Activated naive CD4-positive, alpha-beta T cell treated with anti-CD3 and anti-CD28 coated beads, Interleukin-2, amount 10 ng/mL, durations not matched to agents 7 days and 5 days (primary cell): ENCODE measurements at places on chromosomes 3 and 15.
A peak's percentile ranks its signal among the peaks of the same experiment; 100 is the strongest.

GRCh38 chr3:162601101-162601670 lies 1104.6 kb downstream of the OTOL1 start:
- no peak for DNase-seq
- H3K27me3 ChIP-seq, result no peaks in the 10 kb centered on the region
- H3K4me1 ChIP-seq, result no peaks in the 10 kb centered on the region
- H3K36me3 ChIP-seq, result no peaks in the 10 kb centered on the region
- H3K4me3 ChIP-seq, result no peak overlapping the region
- no peak overlapping the region for H3K27ac ChIP-seq

DNA sequence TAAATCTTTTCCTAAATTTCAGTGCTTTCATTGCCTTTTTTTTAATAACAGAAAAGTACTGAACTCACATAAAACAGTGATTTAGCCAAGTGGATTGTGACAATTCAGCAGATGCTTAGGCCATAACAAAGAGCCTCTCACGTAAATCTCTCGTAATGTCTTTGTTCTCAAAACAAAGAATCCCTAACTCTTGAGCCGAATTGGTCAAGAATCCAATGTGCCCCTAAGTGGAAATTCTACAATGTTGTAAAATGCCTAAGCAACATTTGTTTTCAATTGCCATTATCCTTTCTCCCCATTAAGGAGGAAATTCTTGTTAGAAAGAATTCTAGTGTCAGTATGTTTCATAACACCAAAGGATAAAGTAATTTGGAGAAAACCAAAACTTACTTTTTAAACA lies 235.7 kb upstream of the THBS1 start:
- H3K4me3 ChIP-seq, result no peak overlapping the region
- no peak for DNase-seq
- no peaks in the 10 kb centered on the region for H3K27me3 ChIP-seq
- H3K4me1 ChIP-seq, result no peaks in the 10 kb centered on the region
- H3K27ac ChIP-seq, result no peak overlapping the region
- no peaks in the 10 kb centered on the region for H3K36me3 ChIP-seq

DNA sequence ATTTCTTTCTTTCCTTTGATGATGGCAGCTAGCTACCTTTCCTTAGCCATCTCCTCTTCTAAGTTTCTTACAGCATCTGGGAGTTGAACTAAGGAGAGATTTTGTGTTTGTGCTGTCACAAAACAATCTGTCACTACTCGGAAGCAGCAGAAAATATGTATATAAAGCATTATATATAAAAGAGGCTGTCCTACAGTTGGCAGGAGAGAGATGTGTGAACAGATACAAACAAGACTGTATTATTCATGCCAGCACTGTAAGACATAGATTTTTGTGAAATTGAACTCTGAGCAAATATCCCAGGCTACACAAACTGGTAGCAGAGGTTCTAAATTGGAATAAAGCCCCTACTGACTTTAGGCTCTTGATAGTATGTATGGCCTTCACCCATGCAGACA lies 577.5 kb upstream of the NECTIN3 start:
- no peak overlapping the region for H3K27ac ChIP-seq
- H3K27me3 ChIP-seq, result no peaks in the 10 kb centered on the region
- no peak for DNase-seq
- H3K4me3 ChIP-seq, result no peak overlapping the region
- no peaks in the 10 kb centered on the region for H3K4me1 ChIP-seq

GRCh38 chr3:84567796-84568195 lies 391.0 kb upstream of the CADM2 start:
- H3K36me3 ChIP-seq, result no peaks in the 10 kb centered on the region
- H3K4me1 ChIP-seq, result no peaks in the 10 kb centered on the region
- DNase-seq, result no peak
- H3K4me3 ChIP-seq, result no peak overlapping the region
- H3K27me3 ChIP-seq, result no peaks in the 10 kb centered on the region
- no peak overlapping the region for H3K27ac ChIP-seq

DNA sequence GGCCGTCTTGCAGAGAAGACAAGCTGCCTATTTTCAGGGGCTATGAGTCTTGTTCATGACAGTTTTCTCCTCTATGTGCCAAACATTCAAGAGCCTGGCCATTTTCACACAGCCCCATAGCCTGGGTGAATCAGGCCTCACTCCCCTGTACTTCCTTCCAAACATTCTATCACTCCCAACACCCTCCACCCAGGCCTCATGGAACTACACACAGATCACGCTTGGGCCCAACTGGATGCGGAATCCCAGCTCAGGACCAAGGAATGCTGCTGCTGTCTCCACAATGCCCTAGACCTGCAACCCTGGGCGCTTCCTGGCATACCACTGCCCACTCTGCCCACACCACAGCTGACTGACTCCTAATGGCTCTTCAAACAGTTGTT lies 39.4 kb upstream of the PCSK6 start:
- H3K27ac ChIP-seq, result no peak overlapping the region
- H3K27me3 ChIP-seq, result peaks cover 12% of the 10 kb centered on the region
- no peaks in the 10 kb centered on the region for H3K4me1 ChIP-seq

GRCh38 chr15:99181545-99181971 lies 67.8 kb downstream of the TTC23 start:
- no peaks in the 10 kb centered on the region for H3K36me3 ChIP-seq
- H3K27me3 ChIP-seq, result peaks cover 6% of the 10 kb centered on the region
- H3K4me1 ChIP-seq, result no peaks in the 10 kb centered on the region

- H3K4me1 ChIP-seq, result no peaks in the 10 kb centered on the region
- no peaks in the 10 kb centered on the region for H3K36me3 ChIP-seq
- no peak overlapping the region for H3K27ac ChIP-seq
Measured at GRCh38 chr3:80094589-80094988, 326.8 kb upstream of the ROBO1 start.

DNA sequence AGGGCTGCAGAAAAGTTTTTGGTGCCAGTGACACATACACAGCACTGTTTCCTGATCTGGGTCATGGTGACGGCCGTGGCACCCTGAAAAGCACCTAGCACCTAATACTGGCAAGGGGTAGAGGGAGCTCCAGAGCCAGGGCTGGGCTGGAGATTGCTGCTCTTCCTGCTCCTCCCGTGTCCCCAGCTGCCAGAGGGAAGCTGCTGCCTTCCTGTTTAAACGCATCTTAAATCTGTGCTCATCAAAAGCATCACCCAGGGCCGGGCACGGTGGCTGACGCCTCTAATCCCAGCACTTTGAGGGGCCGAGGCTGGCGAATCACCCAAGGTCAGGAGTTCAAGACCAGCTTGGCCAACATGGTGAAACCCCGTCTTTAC lies 156.7 kb upstream of the MEF2A start:
- no peak overlapping the region for H3K4me3 ChIP-seq
- no peaks in the 10 kb centered on the region for H3K36me3 ChIP-seq
- peaks cover 22% of the 10 kb centered on the region for H3K4me1 ChIP-seq
- H3K27me3 ChIP-seq, result peaks cover 13% of the 10 kb centered on the region
- H3K27ac ChIP-seq, result no peak overlapping the region
- DNase-seq, result peak; percentile 61

- no peaks in the 10 kb centered on the region for H3K4me1 ChIP-seq
- no peak overlapping the region for H3K4me3 ChIP-seq
- H3K27ac ChIP-seq, result no peak overlapping the region
- DNase-seq, result no peak
- no peaks in the 10 kb centered on the region for H3K27me3 ChIP-seq
- no peaks in the 10 kb centered on the region for H3K36me3 ChIP-seq
Measured at GRCh38 chr15:48267766-48268165, 61.7 kb downstream of the SLC12A1 start.
